SW 1271 (cell line): ENCODE measurements at places on chromosomes 11 and 22.

GRCh38 chr22:20240447-20240764 is 27.7 kb downstream of the RTN4R start:
- no peak for DNase-seq

- DNase-seq, result no peak
These were observed 4.6 kb upstream of the CERK start for GRCh38 chr22:46742576-46743221.

- no peak for DNase-seq
These were observed 955.6 kb downstream of the OPCML start for GRCh38 chr11:132576706-132577105.

DNA sequence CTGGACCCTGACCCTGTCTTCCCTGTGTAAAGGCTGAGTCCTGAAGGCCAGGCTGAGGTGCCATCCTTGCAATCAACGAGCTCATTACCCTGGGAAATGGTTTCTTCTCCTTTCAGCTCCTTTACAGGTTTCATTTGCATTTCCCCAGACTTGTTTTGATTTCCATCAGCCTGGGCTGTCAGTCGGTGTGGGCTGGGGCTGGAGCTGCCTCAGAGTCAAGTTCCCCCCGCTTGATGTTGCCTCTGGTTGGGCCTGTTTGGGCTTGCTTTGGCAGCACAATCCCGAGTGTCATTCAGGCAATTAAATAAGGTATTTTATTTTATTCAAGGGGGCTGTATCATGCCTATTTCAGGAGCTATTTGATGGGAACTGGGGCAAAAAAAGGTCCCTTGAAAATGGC is 424.9 kb downstream of the INSC start:
- no peak for DNase-seq

- DNase-seq, result no peak
These were observed 455.4 kb downstream of the DLG2 start for GRCh38 chr11:85171648-85172257.
